ENCODE measurements at places on chromosomes 11 and 22.

DNA sequence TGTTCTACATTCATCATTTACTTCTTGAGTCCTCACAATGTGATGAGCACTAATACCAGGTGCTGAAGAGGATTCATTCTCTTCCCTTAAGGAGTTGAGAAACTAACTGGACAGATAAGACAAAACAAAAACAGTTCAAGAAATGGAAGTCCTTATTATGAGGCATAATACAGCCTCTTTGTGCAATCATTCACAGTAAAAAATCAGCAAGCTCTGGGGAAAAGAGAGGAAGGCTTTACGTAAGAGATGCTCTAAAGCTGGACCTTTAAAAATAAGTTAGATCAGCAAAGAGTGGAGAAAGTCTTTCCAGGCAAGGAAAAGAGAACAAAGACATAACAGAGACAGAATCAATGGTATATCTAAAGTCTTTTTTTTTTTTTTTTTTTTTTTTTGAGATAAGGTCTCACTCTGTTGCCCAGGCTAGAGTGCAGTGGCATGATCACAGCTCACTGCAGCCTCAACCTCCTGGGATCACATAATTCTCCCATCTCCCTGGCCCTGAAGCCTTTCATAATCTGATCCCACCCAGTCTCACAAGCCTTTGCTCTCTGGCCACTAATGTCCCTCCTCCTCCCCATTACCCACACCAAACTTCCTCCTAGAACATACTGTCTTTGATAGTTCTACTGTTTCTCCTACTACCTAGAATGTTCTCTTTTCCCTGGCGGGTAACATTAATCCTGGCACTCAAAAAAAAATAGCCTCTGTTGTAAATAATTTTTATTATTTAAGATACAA lies 40.9 kb downstream of the MRTFA start:
- no peak for DNase-seq

DNA sequence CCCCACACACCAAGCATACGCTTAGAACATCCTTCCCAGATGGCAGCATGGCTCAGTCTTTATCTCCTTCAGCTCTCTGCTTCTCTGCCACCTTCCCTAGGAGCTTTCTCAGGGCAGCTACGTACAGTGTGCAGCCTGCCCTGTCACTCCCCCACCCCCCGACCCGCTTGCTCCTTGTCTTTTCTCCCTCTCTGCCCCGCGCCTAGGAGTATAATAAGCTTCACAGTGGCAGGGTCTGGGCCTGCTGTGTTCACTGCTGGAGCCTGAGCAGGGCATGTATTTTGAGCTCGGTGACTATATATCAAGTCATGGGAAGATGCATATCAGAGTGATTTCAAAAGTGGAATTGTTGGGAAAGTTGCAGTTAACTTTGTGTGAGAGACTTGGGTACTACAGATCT lies 55.8 kb upstream of the ADSL start:
- no peak for DNase-seq

GRCh38 chr11:66686100-66686785 lies 8.6 kb upstream of the RBM4B start:
- DNase-seq = no peak

DNA sequence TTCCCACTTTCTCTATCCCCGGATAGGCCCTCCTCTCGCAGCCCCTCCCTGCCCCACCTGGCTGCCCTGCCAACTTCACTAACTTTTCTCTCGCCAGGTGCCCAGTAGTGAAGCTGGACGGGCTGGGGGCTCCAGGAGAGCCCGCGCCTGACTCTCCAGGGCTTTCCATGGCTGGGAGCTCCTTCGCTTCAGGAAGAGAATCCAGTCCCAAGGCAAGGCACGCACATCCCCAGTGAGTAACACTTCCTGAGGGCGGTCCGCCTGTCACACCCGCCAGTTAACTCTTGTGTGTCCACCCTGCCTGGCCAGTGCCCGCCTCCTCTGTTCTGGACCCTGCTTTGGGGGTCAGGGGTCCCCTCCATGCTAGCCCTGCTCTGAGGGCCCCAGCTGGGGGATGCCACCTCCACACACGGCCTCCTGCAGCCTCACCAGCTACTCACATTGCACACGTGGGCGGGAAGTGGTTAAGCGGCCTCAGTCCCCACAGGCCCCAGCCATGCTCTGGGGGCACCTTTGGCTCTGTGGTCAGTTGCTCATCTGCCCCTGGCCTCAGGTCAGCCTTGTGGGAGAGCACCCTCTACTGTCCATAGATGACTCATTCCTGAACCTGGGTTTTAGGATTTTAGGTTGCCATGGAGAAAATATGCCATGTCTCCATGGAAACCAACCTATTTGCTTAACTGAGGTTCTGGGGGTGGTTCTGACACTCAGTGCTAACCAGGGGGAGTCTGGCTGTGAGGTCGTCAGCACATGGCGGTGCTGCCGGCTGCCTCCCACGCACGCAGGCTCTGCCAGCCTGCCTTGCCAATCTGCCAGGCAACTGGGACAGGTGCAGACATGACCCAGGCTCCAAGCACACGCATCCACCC lies at the start of gene RIN1:
Gene RIN1 (minus strand): TSS at position 201 of the 869 bp plus-strand sequence. CDS start 32 bp downstream, at position 169.
- DNase-seq = peak; percentile 50

DNA sequence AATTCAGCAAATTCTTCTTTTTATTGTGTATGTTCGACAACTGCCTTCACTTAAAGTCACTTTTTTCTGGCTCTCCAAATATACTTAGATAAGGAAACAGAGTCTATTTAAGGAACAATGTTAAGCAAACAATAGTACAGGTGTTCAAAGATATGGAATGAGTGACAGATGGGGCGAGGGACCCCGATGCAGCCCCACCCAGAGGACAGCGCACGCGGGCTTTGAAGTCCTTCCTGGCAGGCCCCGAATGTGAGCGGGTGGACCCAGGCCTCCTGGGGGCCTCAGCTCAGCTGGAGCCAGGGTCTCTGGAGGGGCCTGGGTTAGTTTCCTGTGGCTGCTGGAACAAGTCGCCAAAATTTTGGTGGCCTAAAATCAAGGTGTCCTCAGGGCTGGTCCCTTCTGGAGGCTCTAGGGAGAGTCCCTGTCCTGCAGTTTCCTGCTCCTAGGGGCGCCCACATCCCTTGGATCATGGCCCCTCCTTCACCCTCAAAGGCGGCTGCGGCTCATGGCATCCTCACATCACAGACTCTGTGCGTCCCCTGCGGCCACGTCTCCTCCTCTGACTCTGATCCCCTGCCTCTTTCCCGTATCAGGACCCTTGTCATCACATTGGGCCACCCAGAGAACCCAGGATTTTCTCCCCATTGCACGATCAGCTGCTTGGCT lies 40.6 kb upstream of the KCNQ1OT1 start:
- DNase-seq = no peak

GRCh38 chr11:121422675-121423074 lies 29.4 kb upstream of the SORL1 start:
- no peak for DNase-seq

- no peak for DNase-seq
Measured at GRCh38 chr22:20420157-20420842, 17.3 kb downstream of the SCARF2 start.

GRCh38 chr11:131581046-131581445 lies 210.6 kb downstream of the NTM start:
- no peak for DNase-seq
